ENCODE measurements at places on chromosomes 11 and 22.

GRCh38 chr11:66459138-66459778, 7.4 kb upstream of the PELI3 start:
- no peak for DNase-seq

- DNase-seq = no peak
Measured at GRCh38 chr11:83711106-83711527, 424.9 kb upstream of the CCDC90B start.

GRCh38 chr22:24282401-24282800, 11.8 kb downstream of the SPECC1L start:
- no peak for DNase-seq

DNA sequence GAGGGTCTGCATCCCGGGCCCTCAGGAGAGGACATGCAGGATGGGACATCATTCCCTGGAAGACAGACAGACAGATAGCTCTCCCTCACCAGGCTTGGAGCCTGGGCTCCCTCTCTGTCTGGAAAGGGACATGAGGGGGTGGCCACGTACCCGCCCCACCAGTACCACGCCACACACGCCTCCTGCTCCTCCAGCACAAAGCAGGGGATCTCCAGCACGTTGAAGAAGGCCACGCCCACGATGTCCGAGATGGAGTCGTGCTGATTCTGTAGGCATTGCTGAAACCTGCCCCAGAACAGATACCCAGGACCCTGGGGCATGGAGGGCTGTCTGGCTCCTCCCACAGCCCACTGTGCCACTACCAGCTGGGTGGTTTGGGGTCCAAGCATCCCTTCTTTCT, 2.2 kb downstream of the PLA2G3 start:
- DNase-seq = no peak

DNA sequence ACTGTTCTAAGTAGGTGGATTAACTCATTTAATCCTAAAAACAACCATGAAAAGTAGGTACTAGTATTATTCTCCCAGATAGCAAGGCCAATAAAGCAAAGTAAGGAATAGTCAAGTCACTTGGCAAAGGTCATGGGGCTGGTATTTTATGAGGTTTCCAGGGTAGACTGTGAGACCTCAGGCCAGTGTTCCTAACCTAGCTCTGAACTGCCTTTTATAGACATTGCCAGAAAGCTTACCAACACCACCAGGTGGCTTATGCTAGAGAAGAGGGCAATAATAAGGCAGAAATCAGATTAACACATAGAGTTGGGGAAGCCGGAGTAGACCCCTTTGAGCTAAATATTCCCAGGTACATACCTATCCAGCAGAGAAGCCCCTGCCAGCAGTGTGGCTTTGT, 490.9 kb upstream of the TENM4 start:
- DNase-seq = no peak

DNA sequence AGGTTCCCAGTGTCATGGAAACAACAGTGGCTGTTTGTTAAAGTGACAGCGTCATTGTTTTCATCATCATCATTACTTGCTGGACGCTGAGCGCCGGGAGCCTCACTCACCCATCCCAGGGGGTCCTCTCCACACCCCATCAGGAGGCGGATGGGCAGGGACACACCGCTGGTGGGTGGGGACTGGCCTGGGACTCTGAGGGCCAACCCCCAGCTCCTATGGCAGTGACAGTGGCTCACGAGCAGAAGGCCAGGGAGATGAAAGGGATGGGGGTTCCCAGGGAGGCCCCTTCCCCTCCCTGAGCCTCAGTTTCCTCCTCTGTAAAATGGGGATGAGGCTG, 76.6 kb upstream of the PRR5 start:
- no peak for DNase-seq

DNA sequence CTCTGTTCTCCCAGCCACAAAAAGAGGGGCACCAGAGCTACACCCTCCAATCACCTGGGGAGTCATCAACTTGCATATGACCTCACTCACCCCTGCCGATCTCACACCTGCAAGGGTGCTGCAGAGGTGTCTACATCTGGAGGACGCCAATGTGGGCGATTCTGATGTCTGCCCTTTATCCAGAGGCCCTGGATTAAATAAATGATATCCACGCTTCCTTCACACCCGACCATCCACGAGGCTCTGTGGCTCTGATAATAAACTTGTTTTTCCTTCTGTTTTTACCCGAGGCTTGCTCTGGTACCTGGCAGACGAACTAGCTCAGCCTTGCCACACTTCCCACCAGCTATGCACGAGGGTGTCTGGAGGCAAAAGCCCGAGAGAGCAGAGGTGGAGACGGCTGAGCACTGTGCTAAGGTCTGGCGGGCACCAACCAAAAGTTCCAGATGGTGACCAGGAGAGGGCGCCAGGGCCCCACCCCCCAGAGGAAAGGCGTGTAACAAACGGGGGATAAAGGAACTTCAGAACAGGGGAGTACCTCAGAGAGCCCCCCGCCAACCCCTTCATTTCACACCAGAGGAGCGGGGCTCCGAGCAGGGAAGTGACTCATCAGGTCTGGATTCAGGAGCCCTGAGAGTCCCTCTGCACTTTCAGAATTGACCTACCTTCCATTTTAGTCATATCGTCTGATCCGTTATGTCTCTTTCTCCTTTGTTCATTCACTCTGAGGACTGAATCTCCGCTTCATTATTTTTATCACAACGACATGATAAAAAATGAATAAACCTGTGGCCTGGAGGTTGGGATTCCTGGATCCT, 13.5 kb downstream of the SCN3B start:
- peak; percentile 61 for DNase-seq

DNA sequence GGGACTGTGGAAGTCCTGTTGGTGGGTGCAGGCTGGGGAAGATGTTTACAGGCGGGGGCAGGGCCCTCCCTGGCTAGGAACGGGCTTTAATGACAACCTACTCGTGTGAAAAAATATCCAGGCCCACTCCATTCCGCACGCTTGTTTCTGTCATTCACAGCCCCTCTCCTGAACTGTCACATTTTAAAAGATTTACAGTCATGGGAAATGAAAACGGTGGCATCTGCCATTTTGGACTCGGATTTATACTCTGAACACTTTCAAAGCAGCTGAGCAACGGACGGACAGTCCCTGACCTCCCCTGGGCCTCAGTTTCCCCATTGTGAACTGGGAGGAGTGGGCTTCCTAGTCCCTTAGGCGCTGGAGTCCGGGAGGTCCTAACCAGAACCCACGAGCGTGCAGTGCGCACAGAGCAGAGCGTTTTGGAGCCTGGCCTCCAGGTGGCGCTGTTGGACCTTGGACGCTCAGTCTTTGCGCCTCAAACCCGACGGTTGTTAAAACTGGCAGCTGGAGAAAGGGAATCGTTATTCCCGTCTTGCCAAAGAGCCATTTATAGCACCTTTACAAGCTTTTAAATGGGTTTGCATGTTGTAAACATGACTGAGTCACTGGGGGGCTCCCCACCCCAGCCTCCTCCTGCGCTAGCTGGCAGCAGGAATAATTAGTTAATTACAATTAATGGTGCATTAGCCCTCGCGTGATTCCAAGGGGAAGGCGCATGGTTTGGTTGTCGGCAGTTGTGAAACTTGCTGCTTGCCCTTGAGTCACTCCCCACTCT, 75.3 kb downstream of the FBLN1 start:
- DNase-seq = peak; percentile 83

- DNase-seq = no peak
Measured at GRCh38 chr11:26204101-26204500, 127.8 kb upstream of the ANO3 start.

GRCh38 chr11:44950625-44951476, at the start of gene TP53I11:
Gene TP53I11 (minus strand): TSS chr11:44950883. CDS start chr11:44938335, 12,548 bp downstream.
- peak; percentile 66 for DNase-seq

GRCh38 chr11:44572884-44573283, 7.4 kb downstream of the CD82 start:
- DNase-seq = no peak

- DNase-seq = no peak
Measured at GRCh38 chr22:28310299-28310698, 369.3 kb downstream of the TTC28 start.

- no peak for DNase-seq
Measured at GRCh38 chr11:30465192-30465591, 121.0 kb downstream of the MPPED2 start.

GRCh38 chr22:17734187-17734586, 40.1 kb downstream of the BID start:
- no peak for DNase-seq

DNA sequence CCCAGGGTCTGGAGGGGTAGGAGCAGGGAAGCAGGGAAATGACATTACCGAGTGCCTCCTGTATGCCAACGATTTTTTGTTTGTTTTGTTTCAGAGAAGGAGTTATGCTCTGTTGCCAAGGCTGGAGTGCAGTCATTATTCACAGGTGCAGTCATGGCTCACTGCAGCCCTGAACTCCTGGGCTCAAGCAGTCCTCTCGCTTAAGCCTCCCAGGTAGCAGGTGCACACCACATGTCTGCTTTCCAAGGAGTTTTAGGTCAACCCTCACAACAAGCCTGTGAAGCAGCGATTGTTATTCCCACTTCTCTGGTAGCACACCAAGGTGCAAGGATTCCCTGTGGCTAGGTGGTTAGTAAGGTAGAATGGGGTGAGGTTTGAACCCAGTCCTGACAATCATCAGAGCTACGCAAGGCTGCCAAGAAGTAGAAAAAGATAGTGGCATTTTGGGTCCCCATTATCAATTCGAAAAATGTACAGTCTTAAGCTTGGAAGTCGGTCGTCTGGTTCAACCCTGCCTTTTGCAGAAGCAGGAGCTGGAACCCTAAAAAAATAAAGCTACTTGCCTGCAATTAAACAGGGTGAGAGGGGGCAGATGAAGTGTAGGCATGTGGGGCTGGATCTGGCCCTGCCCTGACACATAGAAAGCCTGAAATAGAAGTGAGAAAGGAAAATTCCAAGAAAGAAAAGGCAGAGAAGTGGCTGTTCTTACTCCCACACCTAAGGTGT, 9.1 kb downstream of the UCP3 start:
- DNase-seq = no peak

DNA sequence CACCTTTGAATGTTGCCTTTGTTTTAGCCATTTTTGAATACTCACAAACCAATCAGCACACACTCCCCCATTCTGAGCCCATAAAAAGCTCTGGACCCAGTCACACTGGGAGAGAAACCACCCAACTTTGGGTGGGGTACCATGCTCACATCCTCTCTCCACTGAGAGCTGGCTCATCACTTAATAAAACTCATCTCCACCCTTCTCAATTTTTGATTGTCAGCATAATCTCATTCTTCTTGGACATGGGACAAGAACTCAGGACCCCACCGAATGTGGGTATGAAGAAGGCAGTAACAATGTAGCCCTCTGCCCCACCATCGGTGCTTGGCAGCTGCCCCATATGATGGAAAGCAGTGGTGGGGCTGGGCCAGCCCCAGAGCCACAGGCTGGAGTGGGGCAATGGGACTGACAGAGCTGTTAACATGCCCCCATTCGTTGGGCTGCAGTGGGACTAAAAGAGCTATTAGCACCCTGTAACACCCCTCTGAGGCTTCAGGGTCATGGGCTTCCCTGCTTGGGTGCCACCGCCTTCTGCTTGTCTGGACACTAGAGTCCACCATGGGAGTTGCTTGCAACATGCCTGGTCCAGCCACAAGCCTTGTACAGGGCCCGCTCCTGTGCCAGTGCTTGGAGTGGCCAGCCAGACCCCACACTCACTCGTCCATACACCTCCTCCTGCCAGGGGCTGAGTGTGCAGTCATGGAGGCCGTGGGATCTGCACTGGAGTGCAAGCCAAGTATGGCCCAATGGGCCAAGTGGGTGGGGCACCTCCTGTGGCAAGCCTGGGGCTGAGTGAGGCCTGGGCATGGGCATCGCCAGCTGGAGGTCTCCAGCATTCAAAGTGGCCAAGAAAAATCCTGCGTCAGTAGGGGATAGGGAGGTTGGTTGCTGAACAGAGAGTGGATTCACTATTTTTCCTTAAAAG, 471.1 kb downstream of the TBC1D22A start:
- no peak for DNase-seq

- no peak for DNase-seq
Measured at GRCh38 chr11:34267417-34267816, 90.4 kb downstream of the ABTB2 start.

Measured in neuronal stem cell (in vitro differentiated cells).